ENCODE measurements at places on chromosomes 16 and 17. TPM values are rescaled to one million over a fixed set of nuclear protein-coding genes. Genes with fewer than 3 reads are reported as not detected.

Gene OTOP2
- total RNA-seq = not detected

Gene TPPP3
- not detected for total RNA-seq

DNA sequence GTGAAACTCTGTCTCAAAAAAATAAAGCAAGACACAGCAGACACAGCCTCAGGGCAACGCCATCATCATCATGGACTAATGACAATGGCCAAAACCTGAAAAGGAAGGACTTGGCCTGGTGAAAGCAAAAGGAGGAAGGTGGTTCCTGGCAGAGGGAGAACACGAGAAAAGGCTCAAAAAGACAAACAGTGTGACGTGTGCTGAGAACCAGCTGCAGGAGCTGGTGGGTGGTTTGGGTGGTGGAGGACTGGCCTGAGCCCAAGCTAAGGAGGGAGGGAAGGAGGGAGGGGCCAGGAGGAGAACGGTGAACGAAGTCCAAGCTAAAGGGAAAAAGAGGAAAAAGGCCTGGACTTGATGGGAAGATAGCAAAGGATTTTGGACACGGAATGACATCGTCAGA is 85.1 kb downstream of the SLC39A11 start:
- H3K36me3 ChIP-seq = no peaks in the 10 kb centered on the region
- H3K27ac ChIP-seq = no peak overlapping the region
- H3K27me3 ChIP-seq = no peaks in the 10 kb centered on the region
- H3K4me3 ChIP-seq = no peak overlapping the region
- H3K4me1 ChIP-seq = peaks cover 7% of the 10 kb centered on the region

- no peak overlapping the region for H3K4me3 ChIP-seq
- H3K27ac ChIP-seq = no peak overlapping the region
- H3K4me1 ChIP-seq = peaks cover 32% of the 10 kb centered on the region
- no peaks in the 10 kb centered on the region for H3K36me3 ChIP-seq
- no peaks in the 10 kb centered on the region for H3K27me3 ChIP-seq
- DNase-seq = no peak
Observed at GRCh38 chr16:30694926-30695693, 3.9 kb upstream of the SRCAP start.

- H3K27ac ChIP-seq = no peak overlapping the region
- H3K27me3 ChIP-seq = no peaks in the 10 kb centered on the region
- DNase-seq = no peak
Observed at GRCh38 chr17:5396612-5397011, 22.9 kb downstream of the NUP88 start.

Gene KATNB1
- 22.3 TPM for total RNA-seq

- no peak within 1 kb of the TSS for H3K27ac ChIP-seq
- peak within 1 kb of the TSS; percentile 49 for H3K4me3 ChIP-seq
- DNase-seq = peak; percentile 71
- peaks cover 29% of the 10 kb centered on the region for H3K4me1 ChIP-seq
Observed at GRCh38 chr17:78925234-78925633, at the start of gene TIMP2. TSS of gene TIMP2 (minus strand) at chr17:78925387. CDS start at chr17:78925088, 299 bp downstream.

Gene C17orf50
- not detected for total RNA-seq

DNA sequence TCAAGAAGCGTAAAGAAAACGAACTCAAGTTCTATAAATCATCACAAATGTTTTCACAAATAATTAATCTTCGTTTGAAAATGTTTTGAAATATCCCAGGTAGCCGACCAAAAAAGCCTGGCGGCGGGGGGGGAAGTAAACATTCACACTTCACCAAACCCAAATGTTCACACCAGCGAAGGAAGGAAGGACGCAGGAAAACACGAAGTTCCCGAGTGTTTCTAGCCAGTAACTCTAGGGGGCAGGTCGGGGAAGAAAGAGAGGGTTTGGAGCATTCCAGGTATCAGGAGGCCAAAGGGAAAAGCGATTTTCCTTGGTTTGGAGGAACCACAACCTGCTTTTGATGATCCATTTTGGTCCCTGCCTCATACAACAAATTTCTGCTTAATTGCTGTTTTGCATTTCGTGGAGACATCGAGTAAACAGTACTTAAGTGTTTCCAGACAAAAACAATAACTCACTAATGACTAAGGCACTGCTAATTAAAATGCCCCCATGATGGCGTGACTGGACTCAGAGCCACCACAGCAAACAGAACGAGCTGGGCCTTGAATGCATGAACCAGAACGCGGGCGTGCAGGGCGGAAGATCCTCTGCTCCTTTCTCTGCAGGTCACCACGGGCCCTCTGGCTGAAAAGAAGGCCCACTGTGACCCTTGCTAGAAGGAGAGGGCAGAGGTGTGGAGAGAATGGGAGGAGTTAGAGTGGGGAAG is 16.6 kb downstream of the ZFHX3 start:
- DNase-seq = no peak
- H3K27me3 ChIP-seq = peaks cover 11% of the 10 kb centered on the region
- no peaks in the 10 kb centered on the region for H3K4me1 ChIP-seq
- H3K27ac ChIP-seq = no peak overlapping the region

Gene FKBP10
- not detected for total RNA-seq

Gene CACNA1H
- total RNA-seq = 5.7 TPM

DNA sequence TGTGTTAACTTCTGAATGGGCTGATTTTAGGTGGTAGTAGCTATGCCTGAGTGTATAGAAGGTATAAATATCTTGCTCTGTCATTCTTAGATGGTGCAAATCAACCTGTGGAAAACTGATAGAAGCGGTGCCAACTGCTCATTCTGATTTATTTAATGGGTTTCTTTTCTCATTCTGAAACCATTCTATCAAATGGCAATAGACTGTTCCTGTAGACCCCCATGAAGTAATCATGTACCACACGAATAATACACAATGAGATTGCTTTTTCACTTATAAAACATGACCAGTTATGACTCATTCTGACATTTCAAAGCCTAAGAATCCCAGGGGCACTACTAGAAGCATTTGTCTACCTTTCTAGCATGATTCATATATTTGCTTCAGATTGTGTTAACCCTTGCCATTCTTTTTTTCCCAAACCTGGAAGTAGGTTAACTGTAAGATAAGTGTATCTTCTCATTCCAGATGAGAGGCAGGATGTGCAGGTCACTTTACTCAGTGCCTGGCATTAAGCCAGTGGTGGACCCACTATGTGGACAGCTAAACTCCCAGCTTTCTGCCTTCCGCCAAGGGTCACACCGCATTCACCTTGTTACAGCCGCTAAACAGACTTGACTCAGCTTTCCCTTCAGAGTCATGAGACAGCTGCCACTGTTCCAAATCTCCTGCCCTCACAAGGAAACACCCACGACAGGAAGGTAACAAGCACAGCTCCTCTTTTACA is 16.4 kb upstream of the SLC16A11 start:
- H3K4me3 ChIP-seq = no peak overlapping the region
- H3K4me1 ChIP-seq = no peaks in the 10 kb centered on the region
- no peak for DNase-seq
- H3K27ac ChIP-seq = no peak overlapping the region
- H3K27me3 ChIP-seq = no peaks in the 10 kb centered on the region
- H3K36me3 ChIP-seq = no peaks in the 10 kb centered on the region

DNA sequence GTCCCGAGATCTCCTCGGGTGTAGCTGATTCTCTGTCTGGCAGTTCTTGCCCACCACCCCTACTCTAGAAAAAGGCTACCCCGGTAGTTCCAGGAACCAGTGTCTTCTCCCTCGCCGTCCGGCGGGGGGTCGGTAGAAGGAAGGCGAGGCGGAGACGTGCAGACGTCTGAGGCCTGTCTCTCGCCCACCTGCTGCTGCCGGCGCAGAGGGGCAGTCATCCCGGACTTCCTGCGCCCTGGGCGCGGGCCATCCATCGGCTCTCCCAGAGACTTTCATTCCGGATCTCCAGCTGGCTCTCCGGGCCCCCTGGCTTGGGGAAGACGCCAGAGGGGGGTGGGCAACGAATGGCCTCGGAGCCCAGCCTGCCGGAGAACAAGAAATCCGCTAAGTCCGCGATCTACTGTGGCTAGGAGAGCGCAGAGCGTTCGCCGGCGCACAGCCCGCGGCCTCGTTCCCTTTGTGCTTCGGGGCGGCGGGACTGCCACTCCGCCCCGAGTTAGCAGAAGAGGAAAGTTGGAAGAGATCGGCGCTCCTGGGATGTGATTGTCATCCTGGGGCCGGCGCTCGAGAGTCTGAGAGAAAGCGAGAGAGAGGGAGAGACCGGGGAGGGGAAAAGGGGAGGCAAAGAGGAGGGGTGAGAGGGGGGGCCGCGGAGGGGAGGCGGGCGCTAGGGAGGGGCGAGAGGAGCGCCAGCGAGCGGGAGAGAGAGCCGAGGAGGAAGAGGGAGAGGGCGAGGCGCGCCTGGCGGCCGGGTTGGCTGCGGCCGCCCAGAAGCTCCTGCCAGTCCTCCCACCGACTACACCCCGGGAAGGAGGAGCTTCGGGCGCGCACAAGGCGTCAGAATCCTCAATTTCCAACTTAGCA is at the start of gene IRX5:
IRX5 (plus strand) TSS at position 861 of the 864 bp plus-strand sequence. CDS start 334 bp downstream, outside the sequence.
- peak within 1 kb of the TSS; percentile 49 for H3K4me3 ChIP-seq
- peaks cover 51% of the 10 kb centered on the region for H3K27me3 ChIP-seq
- H3K27ac ChIP-seq = no peak within 1 kb of the TSS
- DNase-seq = peak; percentile 37
- no peaks in the 10 kb centered on the region for H3K36me3 ChIP-seq

Gene PLLP
- total RNA-seq = 1.8 TPM

Gene ITGB4
- 0.81 TPM for total RNA-seq

GRCh38 chr17:13346996-13347762 is 254.6 kb downstream of the HS3ST3A1 start:
- H3K4me3 ChIP-seq = no peak overlapping the region
- no peak for DNase-seq
- H3K4me1 ChIP-seq = no peaks in the 10 kb centered on the region
- H3K27ac ChIP-seq = no peak overlapping the region
- no peaks in the 10 kb centered on the region for H3K36me3 ChIP-seq
- H3K27me3 ChIP-seq = no peaks in the 10 kb centered on the region

DNA sequence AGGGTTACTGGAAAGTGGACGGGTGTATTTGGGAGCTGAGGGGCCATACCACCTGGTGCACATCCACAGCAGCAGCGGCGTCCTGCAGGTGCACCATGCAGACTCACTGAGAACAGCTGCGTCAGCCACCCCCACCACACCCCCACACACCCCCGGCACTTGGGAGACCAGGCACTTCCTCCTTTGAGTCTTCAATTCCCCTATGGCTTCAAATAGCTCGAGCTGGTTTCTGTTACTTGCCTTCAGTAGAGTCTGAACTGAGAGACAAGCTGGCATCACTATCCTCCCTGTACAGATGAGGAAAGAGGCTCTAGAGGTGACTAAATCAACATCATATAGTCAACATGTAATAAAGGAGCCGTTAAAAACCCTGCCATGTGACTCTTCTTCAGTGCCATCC is 15.4 kb downstream of the CUEDC1 start:
- H3K27ac ChIP-seq = no peak overlapping the region
- no peaks in the 10 kb centered on the region for H3K36me3 ChIP-seq
- no peak overlapping the region for H3K4me3 ChIP-seq
- DNase-seq = no peak
- H3K4me1 ChIP-seq = peaks cover 4% of the 10 kb centered on the region
- no peaks in the 10 kb centered on the region for H3K27me3 ChIP-seq

- no peak overlapping the region for H3K27ac ChIP-seq
- H3K27me3 ChIP-seq = no peaks in the 10 kb centered on the region
- DNase-seq = no peak
- H3K4me1 ChIP-seq = peaks cover 17% of the 10 kb centered on the region
Observed at GRCh38 chr16:4086153-4086552, 30.1 kb downstream of the ADCY9 start.

GRCh38 chr17:49610883-49611584 is 35.4 kb downstream of the NXPH3 start:
- no peak overlapping the region for H3K27ac ChIP-seq
- H3K4me1 ChIP-seq = no peaks in the 10 kb centered on the region
- DNase-seq = no peak
- peaks cover 93% of the 10 kb centered on the region for H3K36me3 ChIP-seq
- no peak overlapping the region for H3K4me3 ChIP-seq

GRCh38 chr16:55401046-55401445 is 77.0 kb downstream of the IRX6 start:
- no peaks in the 10 kb centered on the region for H3K4me1 ChIP-seq
- no peak overlapping the region for H3K27ac ChIP-seq
- no peak overlapping the region for H3K4me3 ChIP-seq
- no peak for DNase-seq
